ENCODE measurements at places on chromosomes 13 and 19. TPM values are rescaled to one million over a fixed set of nuclear protein-coding genes. Genes with fewer than 3 reads are reported as not detected.

Gene NMRK2
- not detected for total RNA-seq

Gene LENG8
- total RNA-seq, result 34.9 TPM

Gene TSSK6
- total RNA-seq, result 1.1 TPM

Gene PRSS57
- not detected for total RNA-seq
